ENCODE measurements at places on chromosomes 7 and 10. TPM values are rescaled to one million over a fixed set of nuclear protein-coding genes. Genes with fewer than 3 reads are reported as not detected.

Gene RGR
- not detected for polyA plus RNA-seq

Gene TRIP6
- 71.3 TPM for polyA plus RNA-seq

Gene CALML3
- not detected for polyA plus RNA-seq

Gene OR13A1
- not detected for polyA plus RNA-seq

Gene HOXA2
- polyA plus RNA-seq = not detected

Gene TAS2R5
- 0.22 TPM for polyA plus RNA-seq

Gene NKX6-2
- polyA plus RNA-seq = 1.9 TPM

Gene MKX
- 36.2 TPM for polyA plus RNA-seq

Gene FKBP6
- polyA plus RNA-seq = not detected

Gene SRRM3
- polyA plus RNA-seq = 0.91 TPM

Gene KLLN
- polyA plus RNA-seq = 0.56 TPM

Gene PPP1R17
- polyA plus RNA-seq = 0.29 TPM

Gene SLC13A4
- polyA plus RNA-seq = 1.9 TPM

Gene ACSM6
- polyA plus RNA-seq = not detected

Gene PALS2
- 8.1 TPM for polyA plus RNA-seq

Gene HYAL4
- not detected for polyA plus RNA-seq

Gene AOAH
- not detected for polyA plus RNA-seq

Gene LRRN3
- 0.41 TPM for polyA plus RNA-seq
